Psoas muscle (tissue), 8 donors: ENCODE measurements at places on chromosomes 13 and 19. TPM values are rescaled to one million over a fixed set of nuclear protein-coding genes. Genes with fewer than 3 reads are reported as not detected.
A peak's percentile ranks its signal among the peaks of the same experiment; 100 is the strongest.

DNA sequence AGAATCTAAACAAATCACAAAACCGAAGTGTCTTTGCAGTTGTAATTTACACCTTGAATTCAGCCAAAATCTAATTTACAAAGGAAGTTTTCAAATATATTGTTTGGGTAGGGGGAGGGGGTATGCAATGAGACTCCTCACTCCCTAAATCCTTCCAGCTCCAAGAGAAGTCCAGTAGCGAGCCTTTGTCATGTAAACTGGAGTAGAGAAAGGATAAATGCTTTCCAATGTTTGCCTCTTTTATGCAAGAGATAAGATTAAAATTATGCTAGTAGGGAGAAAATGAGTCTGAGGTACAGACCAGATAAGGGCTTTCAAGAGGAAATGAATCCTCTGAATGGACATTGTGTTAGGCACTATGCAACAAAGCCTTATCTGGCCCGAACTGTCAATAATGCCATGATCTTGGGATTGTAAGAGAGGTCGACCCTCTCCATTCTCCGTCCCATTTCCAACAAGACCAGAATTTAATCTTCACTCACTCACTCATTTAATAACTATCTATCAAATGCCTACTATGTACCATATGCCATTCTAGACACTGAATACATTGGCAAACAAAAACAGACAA is 199.2 kb downstream of the LACC1 start:
- H3K4me3 ChIP-seq = no peak overlapping the region
- no peaks in the 10 kb centered on the region for H3K27me3 ChIP-seq
- no peaks in the 10 kb centered on the region for H3K4me1 ChIP-seq
- H3K36me3 ChIP-seq = no peaks in the 10 kb centered on the region
- no peak for DNase-seq

Gene IRGC
- not detected for total RNA-seq

- no peaks in the 10 kb centered on the region for H3K4me1 ChIP-seq
- no peaks in the 10 kb centered on the region for H3K27me3 ChIP-seq
- no peak for DNase-seq
Observed at GRCh38 chr19:27774827-27775226, 1438.1 kb downstream of the UQCRFS1 start.

Gene ZNF221
- total RNA-seq = 0.54 TPM

GRCh38 chr19:43721469-43722048 is 5.7 kb downstream of the IRGC start:
- H3K4me3 ChIP-seq = no peak overlapping the region
- no peaks in the 10 kb centered on the region for H3K36me3 ChIP-seq
- no peak for DNase-seq
- H3K4me1 ChIP-seq = no peaks in the 10 kb centered on the region

DNA sequence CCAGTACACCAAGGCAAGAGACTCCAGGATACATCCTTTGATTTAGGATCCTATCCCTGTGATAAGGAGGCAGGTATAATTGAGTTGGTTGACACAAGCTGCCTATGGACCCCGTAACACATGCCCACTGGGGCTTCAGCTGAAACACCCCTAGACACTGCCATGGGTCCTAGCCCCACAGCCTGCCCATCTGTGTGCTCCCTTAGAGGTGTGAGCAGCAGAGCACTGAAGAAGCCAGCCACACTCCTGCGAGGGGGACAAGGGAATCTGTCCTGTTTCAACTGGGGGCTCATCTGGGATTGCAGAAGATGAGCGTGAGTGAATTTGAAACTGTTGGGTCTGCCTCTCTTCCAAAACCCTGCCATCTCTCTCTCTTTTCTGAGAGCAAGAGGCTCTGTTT is 385.9 kb upstream of the SLITRK6 start:
- DNase-seq = no peak
- no peaks in the 10 kb centered on the region for H3K4me1 ChIP-seq
- H3K4me3 ChIP-seq = no peak overlapping the region
- no peaks in the 10 kb centered on the region for H3K27me3 ChIP-seq
- no peak overlapping the region for H3K27ac ChIP-seq
- H3K36me3 ChIP-seq = no peaks in the 10 kb centered on the region

- no peaks in the 10 kb centered on the region for H3K36me3 ChIP-seq
- no peak overlapping the region for H3K4me3 ChIP-seq
- DNase-seq = no peak
- peaks cover 2% of the 10 kb centered on the region for H3K27me3 ChIP-seq
- H3K4me1 ChIP-seq = no peaks in the 10 kb centered on the region
- H3K27ac ChIP-seq = no peak overlapping the region
Observed at GRCh38 chr13:24127116-24127631, 33.3 kb upstream of the SPATA13 start.

GRCh38 chr19:31072451-31072850 is 276.8 kb downstream of the TSHZ3 start:
- DNase-seq = no peak
- no peaks in the 10 kb centered on the region for H3K27me3 ChIP-seq
- no peak overlapping the region for H3K27ac ChIP-seq
- H3K4me1 ChIP-seq = no peaks in the 10 kb centered on the region
- no peak overlapping the region for H3K4me3 ChIP-seq

GRCh38 chr13:105991622-105992277 is 543.7 kb downstream of the EFNB2 start:
- no peaks in the 10 kb centered on the region for H3K4me1 ChIP-seq
- H3K27ac ChIP-seq = no peak overlapping the region
- no peak overlapping the region for H3K4me3 ChIP-seq
- peaks cover 7% of the 10 kb centered on the region for H3K27me3 ChIP-seq
- DNase-seq = no peak

DNA sequence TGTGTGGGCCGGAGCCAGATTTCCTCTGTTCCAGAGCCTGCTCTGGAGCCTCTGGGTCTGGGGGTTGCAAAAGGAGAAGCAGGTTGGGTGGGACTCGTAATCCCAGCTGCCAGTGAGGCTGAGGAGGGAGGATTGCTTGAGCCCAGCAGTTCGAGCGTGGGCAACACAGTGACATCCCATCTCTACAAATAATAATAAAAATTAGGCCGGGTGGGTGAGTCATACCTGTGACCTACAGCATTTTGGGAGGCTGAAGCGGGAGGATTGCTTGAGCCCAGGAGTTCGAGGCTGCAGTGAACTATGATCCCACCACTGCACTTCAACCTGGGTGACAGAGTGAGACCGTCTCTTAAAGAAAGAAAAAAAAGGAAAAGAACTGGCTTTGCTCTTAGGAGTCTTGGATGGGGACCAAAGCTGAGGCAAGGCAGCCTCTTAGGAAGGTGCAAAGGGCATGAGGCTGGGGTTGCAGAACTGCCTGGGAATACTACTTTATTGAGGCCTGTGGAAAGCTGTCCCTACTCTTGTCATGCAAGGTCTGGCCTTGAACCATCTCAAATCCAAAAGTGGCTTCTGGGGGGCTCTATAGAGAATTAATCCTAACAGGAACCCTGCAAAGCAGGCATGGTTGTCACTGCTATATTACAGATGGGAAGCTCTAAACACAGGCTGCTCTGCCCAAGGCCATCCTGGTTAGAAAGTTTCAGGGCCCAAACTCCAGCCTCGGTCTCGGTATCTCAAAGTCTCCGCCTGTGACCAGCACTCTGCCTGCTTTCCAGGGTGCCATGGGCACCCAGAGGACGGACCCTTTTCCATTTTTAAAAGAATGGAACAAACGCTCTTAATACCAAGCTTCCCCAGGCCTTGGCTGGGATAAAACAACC is 880 bp upstream of the C19orf12 start:
- peak overlapping the region; percentile 93 for H3K27ac ChIP-seq
- H3K4me3 ChIP-seq = peak overlapping the region; percentile 98
- no peaks in the 10 kb centered on the region for H3K36me3 ChIP-seq
- H3K27me3 ChIP-seq = no peaks in the 10 kb centered on the region
- peaks cover 18% of the 10 kb centered on the region for H3K4me1 ChIP-seq

GRCh38 chr19:15563931-15564330 is 51.1 kb upstream of the CYP4F8 start:
- no peaks in the 10 kb centered on the region for H3K27me3 ChIP-seq
- no peak overlapping the region for H3K27ac ChIP-seq

DNA sequence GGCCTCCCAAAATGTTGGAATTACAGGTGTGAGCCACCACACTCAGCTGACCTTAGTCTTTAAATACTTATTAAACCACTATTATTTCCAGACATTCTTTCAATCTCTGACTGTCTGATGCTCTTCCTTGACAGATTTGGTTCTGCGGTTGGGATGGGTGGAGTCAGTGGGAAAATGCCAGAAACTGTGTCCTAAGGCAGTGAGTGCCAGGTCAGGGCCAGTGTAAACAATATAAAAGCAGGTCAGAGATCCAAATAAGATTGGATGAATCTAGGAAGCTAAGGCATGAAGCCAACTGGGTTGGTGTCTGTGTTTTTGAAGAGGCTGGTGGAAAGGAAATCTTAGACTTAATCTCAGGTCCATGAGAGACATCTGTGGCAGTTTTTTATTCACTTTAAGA is 74.7 kb downstream of the KLF5 start:
- no peak overlapping the region for H3K4me3 ChIP-seq
- no peak overlapping the region for H3K27ac ChIP-seq
- no peak for DNase-seq
- H3K4me1 ChIP-seq = no peaks in the 10 kb centered on the region
- H3K27me3 ChIP-seq = no peaks in the 10 kb centered on the region
- no peaks in the 10 kb centered on the region for H3K36me3 ChIP-seq

DNA sequence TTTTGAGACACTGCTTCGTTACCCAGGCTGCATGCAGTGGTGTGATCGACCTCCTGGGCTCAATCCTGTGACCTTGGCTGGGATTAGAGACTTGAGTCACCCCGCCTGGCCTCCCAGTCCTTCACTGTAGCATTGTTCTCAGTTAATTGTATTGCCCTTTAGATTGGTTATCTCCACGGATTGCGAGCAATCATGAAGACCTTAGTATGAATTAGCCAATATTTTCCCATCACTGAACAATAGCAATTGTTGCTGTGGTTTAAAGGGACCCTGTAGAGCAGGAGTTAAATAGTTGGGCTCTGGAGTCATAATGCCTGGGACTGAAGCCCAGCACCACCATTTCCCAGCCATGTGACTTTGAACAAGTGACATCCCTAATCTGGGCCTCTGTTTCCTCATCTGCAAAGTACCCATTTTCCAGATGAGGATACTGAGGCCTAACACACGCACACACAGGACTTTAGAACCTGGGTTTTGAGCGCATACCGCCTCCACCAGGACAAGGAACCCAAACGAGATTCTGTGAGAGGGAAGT is 8.4 kb downstream of the PPP1R14A start:
- H3K36me3 ChIP-seq = no peaks in the 10 kb centered on the region
- peak overlapping the region; percentile 9 for H3K27ac ChIP-seq
- H3K4me3 ChIP-seq = no peak overlapping the region
- no peak for DNase-seq
- no peaks in the 10 kb centered on the region for H3K4me1 ChIP-seq
- no peaks in the 10 kb centered on the region for H3K27me3 ChIP-seq

DNA sequence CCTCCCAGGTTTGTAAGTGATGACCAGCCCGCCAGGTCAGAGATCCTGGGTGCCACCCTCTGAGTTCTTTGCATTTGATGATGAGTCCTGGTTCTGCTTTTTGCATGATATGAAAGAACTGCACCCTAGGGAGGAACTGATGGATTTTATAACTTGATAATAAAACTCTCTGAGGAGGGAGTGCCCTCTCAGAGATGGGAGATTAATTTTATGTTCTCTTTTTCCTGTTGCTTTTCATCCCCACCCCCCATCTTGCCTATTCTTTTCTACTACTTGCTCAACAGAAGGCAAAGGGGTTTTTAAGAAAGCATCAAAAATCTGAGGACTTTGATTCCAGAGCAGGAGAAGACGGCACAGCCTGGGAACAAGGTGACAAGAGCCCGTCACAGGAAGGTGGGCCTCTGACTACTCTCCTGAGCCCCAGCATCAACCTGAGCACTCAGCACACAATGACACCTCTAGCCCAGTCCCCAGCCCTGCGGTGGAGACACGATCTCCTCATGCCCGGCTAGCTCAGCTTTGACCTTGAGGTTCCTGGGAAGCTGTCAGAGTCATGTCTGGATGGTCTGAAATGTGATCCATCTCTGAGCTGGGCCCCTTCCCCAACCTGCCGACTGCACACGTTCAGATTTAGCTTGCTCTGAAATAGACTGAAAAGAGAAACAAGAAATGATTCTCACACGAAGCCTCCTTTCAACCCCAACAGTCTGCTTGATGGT is 69.1 kb downstream of the SIAH3 start:
- no peaks in the 10 kb centered on the region for H3K27me3 ChIP-seq
- no peak for DNase-seq
- no peak overlapping the region for H3K4me3 ChIP-seq
- peaks cover 20% of the 10 kb centered on the region for H3K4me1 ChIP-seq
- H3K36me3 ChIP-seq = no peaks in the 10 kb centered on the region

Gene ZNF112
- total RNA-seq = 1.6 TPM

GRCh38 chr19:47663911-47664771 is 49.1 kb upstream of the EHD2 start:
- peak; percentile 83 for DNase-seq
- peaks cover 88% of the 10 kb centered on the region for H3K4me1 ChIP-seq
- peak overlapping the region; percentile 45 for H3K4me3 ChIP-seq
- H3K27me3 ChIP-seq = no peaks in the 10 kb centered on the region
- no peaks in the 10 kb centered on the region for H3K36me3 ChIP-seq

Gene PSG6
- not detected for total RNA-seq

Gene EML2
- 20.7 TPM for total RNA-seq

DNA sequence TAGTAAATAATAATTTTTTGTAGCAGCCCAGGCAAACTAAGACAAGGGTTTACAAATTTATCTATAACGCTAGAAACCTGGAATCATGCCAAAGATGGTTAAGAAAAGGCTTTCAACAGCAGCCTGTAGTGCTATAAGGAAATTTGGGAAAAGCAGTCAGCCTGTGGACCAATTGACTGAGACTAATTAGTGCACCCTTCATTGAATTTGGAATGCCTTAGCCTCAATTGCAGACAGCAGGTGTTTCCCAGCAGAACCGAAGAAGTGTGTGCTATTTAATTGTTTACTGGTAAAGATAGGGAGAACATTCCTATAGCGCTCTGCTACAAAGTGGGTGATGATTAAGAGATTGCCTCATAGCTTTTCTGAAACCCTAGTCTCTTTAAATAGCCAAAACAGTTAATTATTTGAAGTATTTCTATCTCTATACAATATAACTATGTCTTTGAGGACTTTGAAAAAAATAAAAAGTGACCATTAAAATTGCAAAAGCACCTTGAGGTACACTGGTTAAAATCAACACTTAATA is 1884.3 kb upstream of the PCDH20 start:
- no peak overlapping the region for H3K4me3 ChIP-seq
- H3K27ac ChIP-seq = no peak overlapping the region
- H3K36me3 ChIP-seq = no peaks in the 10 kb centered on the region
- no peaks in the 10 kb centered on the region for H3K27me3 ChIP-seq
- DNase-seq = no peak

Gene KIR2DL3
- not detected for total RNA-seq

Gene FFAR1
- not detected for total RNA-seq

Gene ZNF132
- total RNA-seq = 4.2 TPM

DNA sequence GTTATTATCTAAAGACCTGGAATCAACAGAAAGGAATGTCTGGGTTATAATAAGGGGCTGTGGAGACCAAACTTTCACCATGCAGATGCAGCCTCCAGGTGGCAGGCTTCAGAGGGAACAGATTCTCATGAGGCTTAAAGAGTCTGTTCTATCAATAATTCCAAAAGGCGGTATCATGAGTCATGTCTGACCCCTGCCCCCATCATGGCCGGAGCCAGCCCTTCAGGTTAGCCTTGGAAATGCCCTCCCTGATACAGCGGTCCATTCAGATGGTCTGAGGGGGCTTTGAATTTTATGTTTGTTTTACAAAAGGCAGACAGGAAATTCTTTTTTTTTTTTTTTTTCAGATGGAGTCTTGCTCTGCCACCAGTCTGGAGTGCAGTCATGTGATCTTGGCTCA is 21.7 kb upstream of the LAMP1 start:
- no peak overlapping the region for H3K4me3 ChIP-seq
- H3K4me1 ChIP-seq = no peaks in the 10 kb centered on the region
- H3K36me3 ChIP-seq = peaks cover 21% of the 10 kb centered on the region
- H3K27me3 ChIP-seq = no peaks in the 10 kb centered on the region
- no peak overlapping the region for H3K27ac ChIP-seq

Gene OR7A5
- not detected for total RNA-seq

- H3K36me3 ChIP-seq = no peaks in the 10 kb centered on the region
- no peak overlapping the region for H3K4me3 ChIP-seq
- no peaks in the 10 kb centered on the region for H3K4me1 ChIP-seq
Observed at GRCh38 chr13:109803825-109804224, 17.4 kb upstream of the IRS2 start.

Gene SCN1B
- total RNA-seq = 95.9 TPM
